Memory B cell (primary cell): ENCODE measurements at places on chromosomes 16 and 17.

DNA sequence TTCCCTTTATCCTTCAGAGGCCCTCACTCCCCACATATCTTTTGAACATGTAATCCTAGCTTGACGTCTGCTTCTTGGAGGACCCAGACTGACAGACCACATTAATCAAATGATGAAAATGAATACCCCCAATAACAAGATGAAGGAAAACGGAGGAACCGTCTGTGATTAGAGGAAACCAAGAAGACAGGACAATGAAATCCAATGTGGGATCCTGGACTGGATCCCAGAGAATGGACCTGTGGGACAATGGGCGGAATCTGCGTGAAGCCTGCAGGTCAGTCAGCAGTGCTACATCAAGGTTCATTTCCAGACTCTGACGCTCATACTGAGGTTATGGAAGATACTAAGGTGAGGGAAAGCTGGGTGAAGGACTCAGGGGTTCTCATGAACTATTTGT lies 35.9 kb downstream of the MBTPS1 start:
- no peak for DNase-seq

DNA sequence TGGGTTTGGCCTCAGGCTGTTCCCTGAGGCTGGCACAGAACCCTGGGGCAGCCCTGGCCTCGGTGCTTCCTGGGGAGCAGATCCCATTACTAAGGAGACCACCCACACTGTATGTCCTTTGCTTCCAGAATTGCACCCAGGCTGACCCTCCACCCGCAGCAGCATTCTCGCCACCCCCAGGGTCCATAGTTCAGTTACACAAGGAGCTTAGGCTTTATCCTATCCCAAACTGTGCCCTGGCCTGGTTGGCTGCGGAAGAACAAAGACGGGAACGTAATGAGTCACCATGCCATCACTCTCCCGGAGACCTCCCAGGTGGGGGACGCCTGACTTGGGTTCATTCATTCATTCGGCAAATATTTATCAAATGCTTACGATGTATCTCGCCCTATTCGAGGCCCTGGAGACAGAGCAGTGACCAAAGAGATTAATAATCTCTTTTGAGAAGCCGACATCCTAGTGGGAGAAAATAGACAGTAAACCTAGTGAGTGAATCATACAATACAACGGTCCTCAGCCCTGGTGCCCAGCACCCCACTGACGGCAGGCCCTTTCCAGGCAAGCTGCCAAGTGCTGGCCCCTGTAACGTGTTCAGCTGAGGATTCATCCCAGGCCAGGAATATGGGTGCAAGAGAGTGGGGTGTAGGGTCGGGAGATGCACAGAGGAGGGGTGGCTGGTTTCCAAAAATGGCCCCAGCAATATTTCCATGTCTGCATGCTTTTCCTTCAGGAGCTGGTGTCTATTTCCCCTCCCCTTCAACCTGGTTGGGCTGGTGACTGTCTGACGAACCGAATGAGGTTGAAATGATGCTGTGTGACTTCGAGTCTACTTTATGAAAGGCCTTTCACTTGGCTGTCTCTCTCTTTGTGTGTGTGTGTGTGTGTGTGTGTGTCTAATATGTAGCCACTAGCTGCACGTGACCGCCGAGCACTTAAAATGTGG lies 134.2 kb downstream of the MGAT5B start:
- no peak for DNase-seq

GRCh38 chr16:7077636-7078035 lies 255.0 kb upstream of the RBFOX1 start:
- DNase-seq, result no peak

GRCh38 chr16:81261049-81261648 lies 22.7 kb downstream of the BCO1 start:
- peak; percentile 3 for DNase-seq

- DNase-seq, result peak; percentile 28
Measured at GRCh38 chr16:89315791-89316581, 98.5 kb downstream of the ZNF778 start.

DNA sequence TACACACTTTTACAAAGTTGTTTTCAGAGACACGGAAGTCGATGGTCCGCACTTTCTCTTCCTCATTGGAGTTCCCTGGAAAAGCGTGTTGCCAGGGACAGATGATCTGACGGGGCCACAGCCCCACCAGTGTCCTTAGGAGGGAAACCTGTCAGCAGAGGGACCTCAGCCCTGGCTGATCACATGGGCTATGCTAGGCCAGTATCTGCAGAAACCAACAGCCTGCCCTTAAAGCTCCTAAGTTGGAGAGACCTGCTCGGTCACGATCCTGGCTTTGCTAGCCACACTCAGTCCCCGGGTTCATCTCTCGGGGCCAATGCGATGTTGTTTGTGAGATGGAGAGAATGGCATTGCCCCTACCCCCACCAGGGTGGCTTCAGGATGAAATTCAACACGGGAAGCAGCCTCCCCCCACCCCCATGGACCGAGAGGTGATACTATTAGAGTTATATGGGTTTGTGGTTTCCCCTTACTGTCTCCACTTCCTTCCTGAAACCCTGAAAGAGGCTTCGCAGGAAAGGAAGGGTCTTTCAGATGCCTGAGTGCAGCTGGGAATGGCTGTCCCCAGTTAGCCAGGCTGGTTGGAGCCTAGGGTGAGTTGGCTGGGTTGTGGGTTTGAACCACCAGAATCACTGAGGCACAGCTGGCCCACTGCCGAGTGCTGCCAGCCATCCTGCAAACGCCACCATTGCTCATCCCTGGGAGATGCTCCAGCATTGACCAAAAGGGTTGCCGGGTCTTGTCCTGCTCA lies 16.6 kb downstream of the RMI2 start:
- no peak for DNase-seq

DNA sequence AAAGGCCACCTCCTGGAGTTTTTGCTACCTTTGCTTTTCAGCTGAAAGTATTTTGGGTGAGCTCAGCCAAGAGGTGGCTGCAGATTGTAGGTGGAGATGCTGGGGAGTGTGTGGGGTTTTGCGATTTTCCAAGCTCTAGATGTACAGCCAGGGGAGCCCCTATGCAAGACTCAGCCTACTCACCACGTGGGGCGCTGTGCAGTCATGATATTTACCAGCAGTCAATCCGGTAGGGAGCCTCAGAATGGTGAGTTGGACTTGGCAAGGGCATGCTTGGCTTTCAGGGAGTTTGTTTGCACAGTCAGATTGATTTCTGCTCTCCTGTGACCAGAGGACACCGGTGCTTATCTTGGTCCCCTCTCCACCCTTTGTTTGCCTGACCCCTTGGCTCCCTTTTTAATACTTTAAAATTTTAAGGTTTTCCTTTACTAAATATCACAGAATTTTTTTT lies 175.3 kb downstream of the UTP18 start:
- DNase-seq, result no peak

DNA sequence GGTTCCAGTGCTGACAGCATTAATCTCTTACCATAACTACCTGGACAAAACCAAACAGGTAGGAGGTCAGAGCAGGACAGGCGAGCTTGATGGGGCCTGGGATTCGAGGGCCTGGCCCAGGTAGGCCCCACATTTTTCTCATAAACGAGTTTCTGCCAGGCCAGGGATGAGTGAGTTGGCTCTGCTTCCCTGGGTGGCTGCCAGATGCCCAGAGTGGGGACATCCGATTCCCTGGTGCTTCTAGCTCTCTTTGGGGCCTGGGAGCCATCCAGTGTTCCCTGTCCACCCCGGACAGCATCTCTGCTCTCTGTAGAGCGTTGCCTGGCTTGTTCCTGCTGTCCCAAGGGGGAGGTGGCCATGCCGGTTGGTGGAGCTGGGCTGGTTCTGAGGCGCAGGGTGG lies 25.1 kb downstream of the TSC2 start:
- DNase-seq, result no peak

DNA sequence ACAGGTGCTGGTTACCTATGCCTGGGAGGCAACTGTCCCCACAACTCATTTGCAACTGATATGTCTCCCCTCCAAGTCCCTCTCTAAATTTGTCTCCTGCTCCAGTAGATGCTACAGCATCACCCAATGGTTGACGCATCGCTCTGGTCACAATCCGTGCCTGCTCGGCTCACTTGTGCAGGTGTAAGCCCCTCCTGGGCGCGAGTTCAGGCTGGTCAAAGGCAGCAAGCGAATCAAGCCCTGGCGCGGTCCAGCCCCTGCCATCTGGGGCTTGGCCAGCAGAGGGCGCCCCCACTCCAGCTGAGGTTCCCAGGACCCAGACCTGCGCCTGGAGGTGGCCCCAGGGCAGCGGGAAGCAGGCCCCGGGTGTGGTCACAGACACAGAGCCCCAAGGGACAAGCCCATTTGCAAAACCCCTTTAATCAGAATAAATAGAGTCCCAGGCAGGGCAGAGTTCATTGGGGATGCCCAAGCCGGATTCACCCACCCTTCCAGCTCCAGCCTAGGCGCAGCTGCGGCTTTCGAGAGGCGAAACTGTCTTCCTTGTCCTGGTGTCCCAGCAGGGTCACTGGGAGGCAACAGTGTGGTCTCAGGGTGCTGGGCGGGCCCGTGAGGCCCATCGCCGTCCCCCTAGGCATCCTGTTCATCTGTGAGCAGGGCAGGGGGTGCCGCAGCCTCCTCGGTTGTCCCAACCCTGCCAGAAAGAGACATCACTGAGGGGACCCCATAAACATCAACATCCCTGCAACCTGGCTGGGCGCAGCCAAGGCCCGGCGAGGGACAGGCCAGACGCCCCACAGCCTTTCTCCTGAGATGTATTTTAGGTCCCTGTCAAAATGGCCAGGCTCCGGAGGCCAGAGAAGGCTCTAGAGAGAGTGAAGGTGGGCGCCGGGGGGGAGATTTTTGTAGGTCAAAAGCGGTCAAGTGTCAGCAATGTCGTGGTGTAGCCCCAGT lies 15.8 kb downstream of the TMC6 start:
- peak; percentile 86 for DNase-seq

DNA sequence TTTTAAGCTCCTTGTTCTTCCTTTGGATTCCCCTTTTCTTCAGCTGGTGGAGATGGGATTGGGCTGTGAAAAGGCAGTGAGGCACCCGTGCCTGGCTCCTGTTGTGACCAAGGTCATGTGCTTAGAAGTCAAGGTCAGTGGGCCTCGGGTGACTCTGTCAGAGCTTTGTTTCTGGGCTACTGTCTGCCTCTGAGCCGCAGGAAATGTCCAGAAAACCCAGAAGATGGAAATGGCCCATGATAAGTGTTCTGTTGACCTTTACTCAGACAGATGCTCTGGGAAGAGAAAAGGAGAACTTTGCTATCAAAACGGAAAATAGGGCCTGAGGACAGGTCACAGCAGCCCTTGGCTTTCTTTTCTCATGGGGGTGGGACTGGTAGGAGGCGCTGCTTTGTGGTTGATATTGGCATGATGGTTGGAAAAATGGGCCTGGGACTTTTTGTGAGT lies 2.9 kb downstream of the ABCC1 start:
- no peak for DNase-seq
